ENCODE measurements at places on chromosomes 12 and 14.
A peak's percentile ranks its signal among the peaks of the same experiment; 100 is the strongest.

DNA sequence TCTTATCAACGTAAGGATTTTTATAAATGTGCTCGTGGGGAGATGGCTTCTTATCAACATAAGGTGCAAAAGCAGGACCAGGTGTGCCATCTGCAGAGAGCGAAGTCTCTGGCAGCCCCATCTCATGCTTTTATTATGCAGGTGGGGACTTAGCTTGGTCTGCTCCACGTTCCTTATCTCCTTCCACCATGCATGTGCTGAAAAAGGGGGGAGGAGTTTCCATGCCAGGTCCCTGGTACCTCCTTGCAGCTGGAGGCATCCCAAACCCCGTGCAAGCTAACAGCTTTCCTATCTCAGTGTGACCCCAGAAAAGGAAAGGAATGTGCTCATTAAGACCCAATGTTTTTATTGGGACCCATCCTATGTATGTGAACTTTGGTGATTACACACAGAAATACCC, 608.5 kb downstream of the TMEM121 start:
- no peak for DNase-seq

DNA sequence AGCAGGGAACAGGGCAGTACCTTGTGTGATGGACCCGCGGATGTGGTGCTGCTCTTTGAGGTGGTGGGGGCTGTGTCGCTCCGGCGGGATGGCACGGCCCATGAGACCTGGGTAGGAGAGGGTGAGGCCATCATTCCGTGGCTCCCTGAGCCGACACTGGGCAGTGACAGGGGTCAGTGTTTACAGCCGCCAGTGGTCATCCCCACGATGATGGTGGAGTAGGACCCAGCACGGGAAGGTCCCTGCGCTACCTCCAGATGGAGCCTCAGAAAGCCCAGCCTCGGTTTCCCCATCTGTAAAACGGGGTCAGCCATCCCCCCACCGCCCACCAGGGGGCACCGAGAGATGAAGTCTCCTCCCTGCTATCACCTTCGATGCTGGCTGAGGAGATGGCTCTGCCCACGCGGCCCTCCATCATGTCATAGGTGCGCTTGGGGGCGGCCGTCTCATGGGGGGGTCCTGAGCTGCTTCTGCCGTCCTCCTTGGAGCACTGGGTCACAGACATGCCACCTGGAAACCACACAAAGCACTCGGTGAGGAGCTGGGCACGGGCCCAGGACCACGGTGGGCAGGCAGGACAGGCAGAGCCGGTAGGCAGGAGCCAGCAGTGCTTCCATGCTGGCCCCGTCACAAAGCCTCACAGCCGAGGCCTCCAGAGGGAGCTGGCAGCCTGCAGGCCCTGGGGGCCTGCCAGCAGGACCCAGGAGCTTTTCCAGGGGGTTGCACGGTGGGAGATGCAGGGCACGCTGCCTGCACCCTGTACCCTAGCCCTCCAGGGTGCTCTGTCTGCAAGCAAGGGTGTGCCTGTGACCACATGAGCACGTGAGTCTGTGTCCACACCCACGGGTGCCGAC, 53.1 kb downstream of the RFLNA start:
- DNase-seq = peak; percentile 26

DNA sequence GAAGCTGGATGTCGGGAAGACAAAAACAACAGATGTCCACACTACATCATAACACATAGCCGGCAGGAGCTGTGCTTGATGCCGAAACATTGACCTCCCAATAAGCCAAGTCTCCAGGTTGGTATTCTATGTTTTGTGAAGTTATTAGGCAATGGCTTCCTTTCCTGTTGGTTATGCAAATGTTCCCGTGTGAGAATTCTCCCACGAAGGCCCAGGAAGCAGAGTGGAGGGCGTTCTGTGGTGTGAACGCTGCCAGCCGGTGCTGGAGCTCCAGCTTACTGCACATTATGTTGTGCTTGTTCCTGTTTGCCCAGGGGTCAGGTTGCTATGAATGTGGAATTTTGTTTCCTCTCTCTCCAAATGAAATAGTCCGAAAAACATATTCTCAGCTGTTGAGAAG, 156.4 kb upstream of the HMGA2 start:
- no peak for DNase-seq

DNA sequence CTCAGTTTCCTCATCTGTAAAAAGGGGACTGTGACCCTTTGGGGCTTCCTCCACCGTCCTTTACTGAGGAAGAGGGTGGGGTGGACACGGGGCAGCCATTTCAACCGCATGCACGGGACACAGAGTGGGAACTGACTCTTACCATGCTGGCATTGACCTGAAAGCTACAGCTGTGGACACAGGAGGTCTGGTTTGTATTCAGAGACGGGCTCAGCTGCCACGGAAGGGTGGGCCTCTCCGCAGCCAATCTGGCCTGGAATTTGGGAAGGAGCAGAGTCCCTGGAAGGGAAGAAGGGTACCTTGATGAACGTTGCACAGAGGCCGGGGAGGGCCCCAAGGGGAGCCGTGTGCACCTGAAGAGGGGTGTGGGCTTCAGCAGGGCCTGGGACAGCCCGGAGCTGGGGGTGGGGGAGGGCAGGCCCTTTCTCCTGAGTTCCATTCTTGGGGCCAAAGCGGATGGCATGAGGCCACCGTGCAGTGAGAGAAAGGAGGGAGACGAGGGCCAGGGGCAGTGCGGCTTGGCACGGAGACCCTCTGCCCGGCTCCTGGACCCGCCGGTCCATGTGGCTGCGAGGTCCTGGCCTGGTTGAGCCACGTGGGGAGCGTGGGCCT, 14.5 kb downstream of the TNFAIP2 start:
- DNase-seq = no peak

- DNase-seq = no peak
These were observed 610.7 kb upstream of the TMEM132C start for GRCh38 chr12:127656266-127656665.
